NCI-H1105 (cell line): ENCODE measurements at places on chromosomes 2 and 18.

DNA sequence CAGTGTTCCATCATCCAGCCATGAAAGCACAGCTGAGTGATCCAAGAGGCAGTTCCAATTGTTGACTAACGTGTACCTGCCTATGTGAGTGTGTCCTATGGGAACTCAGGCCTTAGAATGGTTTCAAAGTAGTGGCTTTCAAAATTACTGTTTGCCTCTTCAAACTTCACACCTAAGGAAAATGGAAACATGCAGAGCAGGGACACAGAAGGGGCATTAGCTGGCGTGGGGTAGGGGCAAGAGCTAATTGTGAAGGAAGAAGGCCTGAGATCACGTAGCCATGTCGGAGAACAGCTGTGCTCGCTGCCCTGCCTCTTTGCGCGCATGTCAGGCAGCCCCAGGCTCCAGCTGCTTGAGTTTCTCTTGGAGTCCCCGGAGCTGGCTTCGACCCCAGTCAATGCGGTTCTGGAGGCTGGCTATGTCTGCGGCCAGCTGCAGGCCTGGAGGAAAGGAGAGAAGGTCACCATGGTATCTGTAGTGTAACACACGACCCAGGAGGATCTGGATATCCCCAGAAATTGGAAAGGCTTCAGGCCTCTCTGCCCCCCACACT, 3.8 kb upstream of the IMP4 start:
- no peak for DNase-seq

- DNase-seq = no peak
These were observed 89.1 kb downstream of the SCN2A start for GRCh38 chr2:165328272-165328671.

GRCh38 chr18:57428221-57429150, 6.7 kb upstream of the ONECUT2 start:
- no peak for DNase-seq

- no peak for DNase-seq
These were observed at the start of gene QPCT for GRCh38 chr2:37344453-37345361. TSS of gene QPCT (plus strand) at chr2:37344630. CDS start at chr2:37344732, 102 bp downstream.

GRCh38 chr2:17355608-17356329, 162.5 kb downstream of the RAD51AP2 start:
- DNase-seq = no peak

DNA sequence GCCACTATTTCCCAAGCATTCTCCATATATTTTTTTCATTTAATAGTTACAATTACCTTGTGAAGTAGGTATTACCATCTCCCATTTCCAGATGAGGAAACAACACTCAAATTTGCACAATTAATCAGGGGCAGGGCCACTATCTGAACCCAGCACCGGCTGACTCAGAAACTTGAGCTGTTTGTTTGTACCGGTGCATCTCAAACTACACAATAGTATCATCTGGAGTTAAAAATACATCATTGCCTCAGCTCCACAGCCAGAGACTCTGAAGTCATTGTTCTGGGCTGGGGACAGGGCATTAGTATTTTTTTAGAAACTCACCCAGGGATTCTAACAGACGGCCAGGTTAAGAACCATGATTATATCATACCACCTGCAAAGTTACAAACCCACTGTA, 55.9 kb downstream of the CDCA7 start:
- DNase-seq = no peak
